NB4 (cell line): ENCODE measurements at places on chromosomes 3 and 15.
A peak's percentile ranks its signal among the peaks of the same experiment; 100 is the strongest.

GRCh38 chr3:112813723-112814171 lies 32.9 kb downstream of the CD200R1L start:
- peak; percentile 95 for DNase-seq

DNA sequence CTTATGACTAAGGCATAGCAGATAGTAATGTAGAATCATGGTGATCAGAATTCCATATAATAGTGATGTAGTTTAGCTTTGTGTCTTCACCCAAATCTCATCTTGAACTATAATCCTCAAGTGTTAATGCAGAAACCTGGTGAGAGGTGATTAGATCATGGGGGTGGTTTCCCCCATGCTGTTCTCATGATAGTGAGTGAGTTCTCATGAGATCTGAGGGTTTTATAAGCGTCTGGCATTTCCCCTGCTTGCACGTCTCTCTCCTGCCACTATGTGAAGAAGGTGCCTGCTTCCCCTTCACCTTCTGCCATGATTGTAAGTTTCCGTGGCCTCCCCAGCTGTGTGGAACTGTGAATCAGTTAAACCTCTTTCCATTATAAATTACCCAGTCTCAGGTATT lies 138.7 kb upstream of the CBLB start:
- DNase-seq = no peak

DNA sequence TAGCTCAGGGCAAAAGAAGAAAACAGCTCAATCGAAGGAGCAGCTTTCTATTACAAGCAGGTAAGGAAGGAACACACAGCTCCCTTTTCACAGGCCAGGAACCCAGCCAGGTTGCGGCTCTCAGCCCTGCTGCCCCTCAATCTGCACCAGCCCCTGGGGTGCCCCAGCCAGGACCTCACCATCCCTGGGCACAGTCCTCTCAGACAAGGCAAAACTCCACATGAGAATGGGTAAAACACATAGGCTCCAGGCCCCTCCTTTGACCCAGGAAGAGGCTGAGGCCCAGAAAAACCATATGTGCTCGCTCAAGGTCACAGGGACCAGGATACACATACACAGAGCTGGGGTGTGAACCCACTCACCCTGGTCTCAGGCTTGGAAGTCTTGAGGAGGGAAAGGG lies 178.7 kb upstream of the TLE3 start:
- no peak for DNase-seq

DNA sequence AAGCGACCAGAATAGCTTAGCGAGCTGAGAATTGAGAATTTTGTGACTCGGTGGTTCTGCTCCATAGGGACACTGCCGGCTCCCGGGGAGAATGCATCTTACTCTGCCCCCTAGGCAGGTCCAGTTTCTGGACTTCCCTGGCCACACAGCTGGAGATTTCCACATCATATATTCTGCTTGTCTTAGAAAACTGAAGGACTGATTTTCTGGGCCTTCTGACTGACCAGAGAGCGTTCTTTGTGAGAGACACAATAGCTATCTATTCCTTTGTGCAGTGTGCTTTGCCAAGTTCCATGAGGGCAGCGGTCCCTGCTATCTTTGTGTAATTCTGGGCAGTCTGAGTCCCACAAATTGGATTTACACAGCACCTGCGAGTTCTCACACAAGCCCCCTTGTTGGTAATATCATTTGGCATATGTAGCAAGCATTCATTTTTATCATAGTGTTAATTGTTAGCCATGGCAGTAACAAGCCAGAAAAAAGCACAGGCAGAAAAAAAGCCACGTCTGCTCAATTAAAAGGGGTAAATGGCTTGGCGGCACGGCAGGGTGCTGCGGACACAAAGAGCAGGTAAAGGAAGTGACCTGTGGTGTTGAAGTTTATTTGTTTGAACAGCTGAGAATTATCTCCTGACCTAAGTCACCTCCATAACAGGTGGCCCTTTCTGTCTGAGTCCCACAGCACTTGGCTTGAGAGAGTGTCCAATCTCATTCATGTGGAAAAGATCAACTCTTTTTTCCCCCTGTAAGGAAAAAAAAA lies 688.7 kb downstream of the TUSC7 start:
- DNase-seq = no peak

- DNase-seq = no peak
These were observed 13.9 kb upstream of the SYNM start for GRCh38 chr15:99090938-99091337.

- no peak for DNase-seq
These were observed 12.3 kb downstream of the CDIN1 start for GRCh38 chr15:36591536-36592411.

DNA sequence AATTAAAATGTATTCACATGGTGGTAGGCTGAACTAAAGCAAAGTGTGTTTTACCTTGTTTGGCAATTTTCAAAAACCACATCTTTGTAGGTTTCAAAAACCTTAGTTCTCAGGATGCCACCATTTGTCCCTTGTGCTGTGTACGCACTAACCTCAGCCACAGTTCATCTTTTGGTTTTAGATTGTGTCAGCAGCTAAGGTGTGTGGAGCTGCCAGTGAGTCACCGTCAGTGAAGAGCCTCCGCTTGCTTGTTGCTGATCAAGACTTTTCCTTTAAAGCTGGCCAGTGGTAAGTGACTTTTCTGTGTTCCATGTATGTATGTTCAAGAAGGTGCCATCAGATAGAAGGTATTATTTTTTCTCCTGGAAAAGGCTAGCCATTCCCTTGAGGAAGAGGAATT lies 21.1 kb downstream of the OXNAD1 start:
- DNase-seq = no peak

DNA sequence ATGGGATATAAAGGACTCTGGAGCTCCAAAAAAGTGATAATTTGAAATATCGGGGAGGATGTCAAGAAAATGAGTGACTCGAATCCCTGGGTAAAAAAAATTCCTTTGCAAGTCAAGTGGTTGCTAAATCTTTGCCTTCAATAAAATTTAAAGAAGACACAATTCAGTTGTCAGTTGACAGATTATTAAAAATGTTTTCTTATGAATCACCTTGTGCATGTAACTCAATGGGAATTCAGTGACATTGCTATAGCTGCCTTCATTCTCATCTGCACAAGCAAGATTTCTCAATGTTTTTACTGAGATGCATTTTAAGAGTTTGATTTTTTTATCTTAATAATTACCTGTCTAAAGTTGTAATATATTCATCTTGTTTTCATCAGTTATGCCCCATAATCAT lies 264.0 kb upstream of the IL12A start:
- no peak for DNase-seq

- no peak for DNase-seq
These were observed 169.0 kb upstream of the NECTIN3 start for GRCh38 chr3:110902453-110903085.

- DNase-seq = peak; percentile 51
These were observed 85.1 kb downstream of the PDCD6IP start for GRCh38 chr3:33883538-33883950.

DNA sequence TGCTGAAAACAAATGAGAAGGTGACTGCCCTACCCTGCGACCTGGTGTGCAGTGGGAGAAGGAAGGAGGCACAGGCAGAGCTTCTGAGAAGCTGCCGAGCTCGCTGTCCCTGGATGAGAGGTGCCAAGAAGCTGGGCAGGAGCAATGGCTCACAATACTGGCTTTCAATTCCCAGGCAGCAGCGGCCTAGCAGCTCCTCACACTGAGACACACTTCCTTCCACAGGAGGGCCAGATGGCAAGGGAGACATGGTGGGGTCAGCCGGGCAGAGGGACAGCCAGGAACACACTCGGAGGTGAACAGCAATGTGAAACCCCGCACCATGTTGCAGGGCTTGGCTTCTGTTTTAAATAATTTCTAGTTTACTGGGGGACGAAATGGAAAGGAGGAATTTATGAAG lies 314.6 kb downstream of the EPHB1 start:
- DNase-seq = no peak

DNA sequence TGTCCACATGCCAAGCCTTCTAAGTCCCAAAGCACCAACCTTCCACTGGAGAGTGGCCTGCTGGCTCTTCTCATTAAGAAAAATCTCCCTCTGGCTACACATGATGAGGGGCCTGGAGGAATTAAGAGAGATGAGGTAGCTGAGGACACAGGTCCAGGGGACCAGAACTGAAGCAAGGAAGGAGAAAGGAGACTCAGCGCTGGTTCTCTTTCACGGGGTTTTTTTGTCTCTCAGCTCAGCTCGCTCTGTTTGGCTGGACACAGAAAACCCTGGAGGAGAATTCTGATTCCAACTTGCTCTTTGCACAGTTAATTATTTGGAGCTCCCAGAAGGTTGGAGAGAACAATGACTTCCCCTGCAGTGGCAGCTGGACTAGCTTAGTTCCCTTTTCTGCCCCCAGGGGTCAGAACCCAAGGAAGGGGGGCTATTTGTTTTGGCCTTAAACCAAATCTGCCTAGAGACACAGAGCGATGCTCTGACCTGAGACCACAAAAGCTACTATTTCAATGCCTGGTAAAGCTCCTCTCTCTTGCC lies 507.6 kb downstream of the FHIT start:
- DNase-seq = peak; percentile 42

DNA sequence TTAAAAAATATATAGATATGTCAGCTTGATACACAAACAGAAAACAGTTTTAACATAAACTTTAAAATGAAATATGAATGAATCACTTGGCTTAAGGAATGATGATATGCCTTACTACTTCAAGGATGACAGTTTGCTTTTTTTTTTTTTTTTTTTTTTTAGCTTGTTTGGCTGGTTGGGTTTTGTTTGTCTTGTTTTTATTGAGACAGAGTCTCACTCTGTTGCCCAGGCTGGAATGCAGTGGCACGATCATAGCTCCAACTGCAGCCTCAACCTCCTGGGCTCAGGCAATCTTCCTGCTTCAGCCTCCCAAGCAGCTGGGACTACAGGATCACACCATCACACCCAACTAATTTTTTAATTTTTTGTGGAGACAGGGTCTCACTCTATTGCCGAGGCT lies 14.5 kb downstream of the LRRC2 start:
- no peak for DNase-seq

- no peak for DNase-seq
These were observed 17.8 kb downstream of the ZBTB38 start for GRCh38 chr3:141386126-141386488.

- no peak for DNase-seq
These were observed 71.4 kb upstream of the LRIG1 start for GRCh38 chr3:66572090-66572675.

GRCh38 chr3:40971191-40972168 lies 227.8 kb upstream of the CTNNB1 start:
- peak; percentile 87 for DNase-seq

GRCh38 chr15:58212909-58213526 lies 74.8 kb downstream of the AQP9 start:
- peak; percentile 52 for DNase-seq

- peak; percentile 45 for DNase-seq
These were observed 1066.5 kb downstream of the PLOD2 start for GRCh38 chr3:145094355-145094941.

DNA sequence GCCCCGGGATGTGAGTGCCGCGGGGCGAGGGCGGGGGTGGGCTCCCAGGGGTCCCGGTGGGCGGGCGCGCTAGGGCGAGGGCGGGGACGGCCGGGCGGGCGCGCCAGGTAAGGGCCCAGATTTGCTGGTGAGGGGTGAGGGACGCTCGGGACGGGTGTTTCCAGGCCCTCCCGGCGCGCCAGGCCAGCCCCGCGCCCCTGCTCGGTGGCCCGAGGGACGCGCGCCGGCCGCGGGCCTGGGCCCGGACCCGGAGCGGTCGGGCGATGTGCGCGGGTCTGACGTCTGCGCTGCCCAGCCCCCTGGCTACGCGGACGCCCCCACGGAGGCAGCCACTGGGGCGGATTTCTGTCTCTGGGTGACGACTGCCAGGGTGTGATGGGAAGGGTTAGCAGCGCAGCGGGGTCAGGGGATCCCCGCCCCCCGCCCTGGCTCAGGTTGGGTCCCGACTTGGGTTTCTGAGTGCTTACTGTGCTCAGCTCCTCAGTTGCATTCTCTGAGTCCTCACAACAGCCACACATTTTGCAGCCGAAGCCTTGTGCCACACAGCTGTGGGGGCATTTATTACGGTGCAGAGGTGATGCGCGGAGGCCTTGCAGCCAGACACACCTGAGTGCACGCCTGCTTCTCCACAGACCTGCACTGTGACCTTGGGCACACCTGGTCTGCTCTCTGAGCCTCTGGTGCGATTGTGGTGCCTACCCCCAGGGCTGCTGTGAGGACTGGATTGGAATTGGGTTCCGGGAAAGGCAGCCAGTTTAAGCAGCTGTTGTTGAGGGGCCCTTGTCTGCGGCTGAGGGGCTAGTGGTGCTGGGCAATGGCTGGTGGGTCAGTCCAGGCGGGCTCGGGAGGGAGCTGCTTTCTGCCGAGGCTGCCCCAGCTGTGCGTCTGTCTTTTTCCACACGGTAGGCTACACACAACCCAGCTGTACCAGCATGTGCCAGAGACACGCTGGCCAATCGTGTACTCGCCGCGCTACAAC lies 523 bp downstream of the HDAC11 start:
- DNase-seq = no peak

DNA sequence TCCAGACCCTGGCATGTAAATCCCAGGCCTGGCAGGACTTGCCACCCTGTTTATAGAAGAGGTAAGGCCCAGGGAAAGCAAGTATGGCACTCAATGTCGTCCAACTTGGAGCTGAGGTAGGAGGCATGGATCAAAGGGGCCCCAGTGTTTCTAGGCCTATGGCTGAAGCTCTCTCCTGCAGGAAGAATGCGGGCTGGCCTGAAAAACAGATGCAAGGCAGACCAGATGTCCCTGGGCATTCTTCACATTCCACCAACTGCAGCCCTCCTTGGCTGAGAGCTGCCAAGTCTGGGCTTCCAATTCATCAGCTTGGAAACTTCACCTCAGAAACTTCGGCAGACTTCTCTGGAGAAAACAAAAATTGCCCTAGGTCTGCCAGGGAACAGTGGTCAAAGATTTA lies 22.2 kb downstream of the MESD start:
- DNase-seq = no peak

DNA sequence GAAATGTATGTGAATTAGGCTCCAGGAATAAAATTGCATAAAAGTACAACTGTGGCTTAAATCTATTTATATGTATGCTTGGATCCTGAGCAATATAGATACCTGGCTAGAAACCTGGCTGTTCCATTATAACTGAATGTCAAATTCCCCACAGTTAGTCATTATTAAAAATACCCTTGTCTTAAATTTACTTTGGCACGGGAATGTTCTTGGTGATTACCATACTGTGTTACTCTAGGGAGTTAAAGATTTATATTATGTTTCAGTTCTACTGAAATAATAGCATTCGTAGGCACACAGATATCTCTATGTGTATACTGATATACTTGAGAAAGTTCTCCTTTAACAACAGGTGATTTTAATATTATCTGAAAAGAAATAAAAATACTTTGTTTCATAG lies 394.1 kb downstream of the PTPRG start:
- DNase-seq = no peak

- no peak for DNase-seq
These were observed 63.1 kb downstream of the SERP1 start for GRCh38 chr3:150483226-150483625.

DNA sequence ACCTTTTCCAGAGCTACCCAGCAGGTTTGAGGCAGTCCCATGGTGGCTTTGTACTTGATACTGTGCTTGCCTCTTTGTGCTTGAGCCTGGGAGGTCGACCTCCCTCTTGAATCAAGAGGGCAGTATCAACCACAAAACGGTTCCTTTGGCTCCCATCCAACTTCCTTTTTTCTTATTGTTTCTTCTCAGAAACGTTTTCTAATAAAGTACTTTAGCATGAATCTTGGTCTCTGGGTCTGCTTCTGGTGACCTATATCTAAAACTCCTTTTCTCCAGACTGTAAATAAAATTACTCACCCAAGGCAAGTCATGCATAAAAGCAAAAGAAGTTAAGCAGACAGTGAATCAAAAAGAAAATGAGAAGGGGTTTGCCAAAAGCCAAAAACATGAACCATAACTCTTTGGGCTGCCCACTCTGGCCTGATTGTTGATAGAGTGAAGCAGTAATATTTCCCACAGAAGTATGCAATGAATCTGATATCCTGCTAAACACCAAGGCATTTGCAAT lies 112.2 kb upstream of the SLC4A7 start:
- peak; percentile 82 for DNase-seq

GRCh38 chr15:49990835-49991545 lies 128.0 kb downstream of the ATP8B4 start:
- DNase-seq = no peak
